ENCODE measurements at places on chromosomes 6 and 20. TPM values are rescaled to one million over a fixed set of nuclear protein-coding genes. Genes with fewer than 3 reads are reported as not detected.
A peak's percentile ranks its signal among the peaks of the same experiment; 100 is the strongest.

C6orf58 gene
- not detected for total RNA-seq

BTN1A1 gene
- not detected for total RNA-seq

CDSN gene
- not detected for total RNA-seq

CRIP3 gene
- total RNA-seq: 6.8 TPM

ADGB gene
- total RNA-seq: not detected

PLN gene
- 16.8 TPM for total RNA-seq

TOX2 gene
- total RNA-seq: 1.9 TPM

MAP1LC3A gene
- total RNA-seq: 72.9 TPM

DNA sequence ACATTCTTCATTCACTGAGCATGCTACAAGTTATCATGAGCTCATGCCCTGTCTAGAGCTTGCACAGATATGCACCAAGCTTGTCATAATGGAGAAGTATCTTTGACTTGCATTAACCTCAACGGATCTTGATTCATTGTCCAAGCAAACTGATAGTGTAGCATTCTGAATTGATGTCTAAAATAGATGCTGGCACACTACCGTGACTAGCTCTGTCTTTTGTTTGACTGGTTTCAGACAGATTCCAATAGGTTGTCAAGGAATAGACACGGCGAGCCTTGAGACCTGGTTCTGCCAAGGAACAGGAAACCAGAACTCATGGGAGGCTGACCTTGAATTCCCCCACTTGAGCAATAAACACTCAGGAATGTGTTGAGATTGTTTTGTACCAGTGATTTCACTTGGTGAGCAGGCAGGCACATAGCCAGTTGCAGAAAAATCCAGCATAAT lies 1153.1 kb upstream of the GJE1 start:
- no peak overlapping the region for H3K27ac ChIP-seq
- H3K36me3 ChIP-seq: no peaks in the 10 kb centered on the region
- no peak for DNase-seq
- no peak overlapping the region for H3K4me3 ChIP-seq
- no peaks in the 10 kb centered on the region for H3K4me1 ChIP-seq

DNA sequence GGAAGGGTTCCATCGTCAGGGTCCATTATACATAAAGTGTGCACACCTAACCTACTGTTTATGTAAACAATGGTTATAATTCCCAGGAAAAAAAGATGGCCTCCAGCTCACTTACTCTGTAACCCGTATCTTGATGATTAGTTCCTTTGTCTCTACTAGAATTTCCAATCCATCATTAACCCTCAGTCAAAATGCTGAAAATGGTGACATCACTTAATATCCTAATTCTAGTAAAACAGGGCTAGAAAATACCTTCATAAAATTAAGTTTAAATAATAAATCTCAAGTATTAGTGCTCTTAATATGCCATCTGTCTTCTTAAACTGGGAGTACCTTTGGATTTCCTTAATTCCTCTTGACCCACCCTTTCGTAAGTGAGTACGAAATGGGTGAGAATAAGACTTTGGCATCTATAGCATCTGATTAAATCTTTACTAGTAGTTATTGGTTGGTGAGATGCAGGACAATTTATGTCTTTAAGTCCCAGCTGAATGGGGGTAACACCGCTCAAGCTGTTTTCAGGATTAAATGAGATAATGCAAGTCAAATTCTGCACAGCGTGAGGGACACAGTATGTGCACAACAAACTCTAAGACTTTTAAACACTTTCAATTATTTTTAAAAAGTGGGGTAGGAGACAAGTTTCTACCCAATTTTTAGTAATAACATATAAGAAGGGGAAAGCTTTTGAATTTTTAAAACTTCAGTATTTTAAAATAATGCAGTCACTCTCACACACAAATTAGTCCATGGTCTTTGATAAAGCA lies 1.6 kb downstream of the HMGN3 start:
- H3K4me3 ChIP-seq: peak overlapping the region; percentile 72
- H3K36me3 ChIP-seq: no peaks in the 10 kb centered on the region
- no peaks in the 10 kb centered on the region for H3K4me1 ChIP-seq

DNA sequence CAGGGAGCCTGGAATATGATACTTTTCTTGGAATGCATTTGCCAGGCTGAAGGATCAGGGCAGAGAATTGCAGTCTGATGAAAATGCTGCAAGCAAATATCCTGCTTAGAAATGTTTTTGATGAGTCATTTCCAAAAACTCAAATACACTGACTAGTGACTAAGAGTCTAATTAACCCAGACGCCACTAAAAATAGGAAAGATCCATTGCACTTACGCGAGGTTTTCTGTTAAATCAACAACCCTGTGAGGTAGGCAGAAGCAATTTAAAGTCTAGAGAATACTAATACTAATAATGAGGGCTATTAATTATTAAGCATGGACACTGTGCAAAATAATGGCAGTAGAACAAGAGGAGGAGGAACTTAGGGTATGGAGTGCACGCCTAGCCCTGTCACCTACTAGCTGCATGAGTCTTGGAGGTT lies 130.1 kb upstream of the DOK5 start:
- no peak overlapping the region for H3K27ac ChIP-seq
- no peaks in the 10 kb centered on the region for H3K36me3 ChIP-seq
- H3K27me3 ChIP-seq: no peaks in the 10 kb centered on the region
- no peaks in the 10 kb centered on the region for H3K4me1 ChIP-seq

- H3K36me3 ChIP-seq: no peaks in the 10 kb centered on the region
- H3K27ac ChIP-seq: no peak overlapping the region
- H3K4me1 ChIP-seq: no peaks in the 10 kb centered on the region
These were observed 23.8 kb upstream of the FBXO9 start for GRCh38 chr6:53041356-53041755.

DNA sequence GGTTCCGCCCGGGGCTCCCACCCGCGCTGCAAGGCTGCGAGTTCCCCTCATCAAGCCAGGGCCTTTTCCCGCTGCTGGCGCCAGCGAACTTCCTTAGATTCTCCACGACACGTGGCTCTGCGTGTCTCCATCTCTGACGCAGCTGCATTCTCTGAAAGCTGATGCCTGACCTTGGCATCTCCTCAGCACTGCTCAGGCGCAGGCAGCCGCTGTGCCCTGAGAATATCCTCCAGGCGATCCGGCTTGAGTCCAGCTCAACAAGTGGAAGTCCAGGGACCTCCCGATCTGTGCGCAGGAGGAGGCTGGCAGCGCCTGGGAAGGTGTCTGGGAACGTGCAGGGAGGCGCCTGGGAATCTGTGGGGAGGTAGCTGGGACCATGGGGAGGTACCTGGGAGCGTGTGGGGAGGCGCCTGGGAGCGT lies 171.2 kb upstream of the THBS2 start:
- no peak overlapping the region for H3K27ac ChIP-seq
- H3K27me3 ChIP-seq: no peaks in the 10 kb centered on the region

GRCh38 chr6:35077713-35078105 lies 63.4 kb downstream of the TCP11 start:
- H3K27ac ChIP-seq: no peak overlapping the region
- H3K36me3 ChIP-seq: peaks cover 86% of the 10 kb centered on the region
- H3K4me1 ChIP-seq: peaks cover 8% of the 10 kb centered on the region
- no peaks in the 10 kb centered on the region for H3K27me3 ChIP-seq

DNA sequence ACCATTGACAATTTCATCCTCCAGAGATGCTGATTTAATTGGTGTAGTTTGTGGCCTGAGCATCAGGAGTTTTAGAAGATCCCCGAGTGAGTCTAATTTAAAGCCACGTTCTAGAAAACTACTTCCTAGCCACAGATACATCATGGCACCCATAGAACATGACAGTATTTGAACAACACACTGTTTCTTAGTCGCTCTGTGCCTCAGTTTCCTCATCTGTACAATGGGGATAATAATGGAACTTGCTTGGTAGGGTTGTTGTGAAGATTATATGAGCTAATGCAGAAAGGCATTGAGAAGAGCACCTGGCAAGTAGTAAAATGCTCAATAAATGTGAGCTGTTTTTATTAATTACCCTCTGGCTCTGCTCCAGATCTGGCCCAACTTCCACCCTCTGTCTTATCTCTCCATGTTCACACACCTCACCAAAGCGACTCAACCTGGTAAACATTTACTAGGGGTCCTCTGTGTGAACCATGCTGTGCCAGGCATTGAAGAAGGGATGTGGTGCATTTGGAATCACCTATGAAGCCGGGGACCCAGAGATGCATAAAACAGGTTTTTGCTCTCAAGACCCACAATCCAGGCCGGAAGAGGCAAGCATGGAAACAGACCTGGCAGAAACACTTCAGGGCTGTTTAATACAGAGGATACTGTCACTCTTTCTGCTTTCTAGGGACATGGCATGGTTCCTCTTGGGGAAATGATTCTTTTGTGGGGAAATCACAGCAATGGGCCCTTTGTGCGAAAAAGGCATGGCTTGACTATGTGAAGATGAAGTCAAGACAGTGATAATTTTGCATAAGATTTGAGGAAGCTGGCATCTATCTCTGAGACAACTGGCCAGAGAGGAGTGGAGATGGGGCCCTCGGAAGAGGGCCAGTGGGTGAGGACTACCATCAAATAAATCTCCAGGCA lies 16.2 kb upstream of the MRPS18A start:
- no peaks in the 10 kb centered on the region for H3K4me1 ChIP-seq
- H3K4me3 ChIP-seq: no peak overlapping the region
- no peak for DNase-seq

- H3K27ac ChIP-seq: no peak overlapping the region
- no peaks in the 10 kb centered on the region for H3K36me3 ChIP-seq
- H3K27me3 ChIP-seq: no peaks in the 10 kb centered on the region
- no peak for DNase-seq
- no peaks in the 10 kb centered on the region for H3K4me1 ChIP-seq
These were observed 198.7 kb downstream of the RIMS1 start for GRCh38 chr6:72084992-72085569.

DNA sequence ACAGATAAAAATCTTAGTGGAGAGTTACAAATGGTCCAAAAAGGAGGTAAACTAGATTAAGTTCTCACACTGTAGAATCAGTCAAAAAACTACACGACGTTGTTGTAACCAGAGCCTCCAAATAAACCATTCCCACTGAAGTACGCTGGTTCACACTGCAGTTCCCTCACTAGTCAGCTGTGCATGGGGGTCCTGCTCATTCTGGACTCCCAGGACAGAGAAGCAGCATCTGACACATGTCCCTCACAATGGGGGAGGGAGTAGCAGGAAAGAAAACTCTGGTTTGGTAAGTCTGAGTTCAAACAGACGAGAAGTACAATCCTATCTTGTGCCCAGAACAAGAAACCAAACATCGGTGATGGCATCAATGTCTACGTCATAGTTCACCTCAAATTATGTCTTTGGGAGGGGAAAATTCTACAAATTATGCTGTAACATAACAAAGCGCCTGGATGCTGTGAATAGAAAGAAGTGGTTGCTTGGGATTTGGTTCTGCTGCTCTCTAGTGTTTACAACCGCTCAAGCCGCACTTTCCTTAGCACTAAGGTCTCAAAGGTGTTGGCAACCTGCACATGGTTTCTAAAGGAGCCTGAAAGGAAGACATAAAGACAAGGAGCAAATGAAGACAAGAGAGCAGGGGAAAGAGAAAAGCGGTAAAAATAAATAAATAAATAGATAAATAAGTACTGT lies 208.0 kb downstream of the GMDS start:
- H3K27me3 ChIP-seq: no peaks in the 10 kb centered on the region
- H3K4me1 ChIP-seq: no peaks in the 10 kb centered on the region
- DNase-seq: no peak
- no peak overlapping the region for H3K27ac ChIP-seq
- H3K36me3 ChIP-seq: no peaks in the 10 kb centered on the region

- H3K36me3 ChIP-seq: no peaks in the 10 kb centered on the region
- DNase-seq: no peak
- no peaks in the 10 kb centered on the region for H3K27me3 ChIP-seq
- H3K4me1 ChIP-seq: no peaks in the 10 kb centered on the region
- H3K4me3 ChIP-seq: no peak overlapping the region
These were observed 39.2 kb downstream of the DYNLT1 start for GRCh38 chr6:158605266-158605878.

GRCh38 chr20:59122566-59122919 lies 41.1 kb upstream of the ZNF831 start:
- no peaks in the 10 kb centered on the region for H3K27me3 ChIP-seq
- H3K36me3 ChIP-seq: no peaks in the 10 kb centered on the region
- DNase-seq: no peak

DNA sequence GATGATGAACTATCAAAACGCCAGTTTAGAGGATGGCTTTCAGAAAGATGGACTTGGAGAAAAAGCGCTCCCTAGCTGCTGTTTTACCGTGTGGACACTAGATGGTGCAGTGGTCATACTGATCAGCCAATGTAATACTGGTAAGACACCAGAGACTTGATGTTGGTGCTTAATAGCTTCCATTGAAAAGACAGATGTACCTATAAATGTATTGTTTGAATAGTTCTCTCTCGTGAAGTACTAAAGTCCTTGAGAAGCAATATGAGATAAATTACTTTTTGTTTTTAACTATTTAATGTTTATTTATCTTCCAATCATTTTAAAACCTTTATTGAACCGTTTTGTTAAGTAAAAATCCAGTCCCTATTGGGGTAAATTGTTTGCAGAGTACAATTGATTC lies 63.9 kb upstream of the FUCA2 start:
- DNase-seq: peak; percentile 78
- no peaks in the 10 kb centered on the region for H3K4me1 ChIP-seq
- H3K27ac ChIP-seq: no peak overlapping the region
- H3K27me3 ChIP-seq: no peaks in the 10 kb centered on the region
- H3K4me3 ChIP-seq: no peak overlapping the region

GRCh38 chr6:163392533-163392932 lies 22.0 kb upstream of the QKI start:
- H3K4me3 ChIP-seq: no peak overlapping the region
- H3K4me1 ChIP-seq: no peaks in the 10 kb centered on the region
- no peak overlapping the region for H3K27ac ChIP-seq

- peak; percentile 77 for DNase-seq
- H3K27me3 ChIP-seq: no peaks in the 10 kb centered on the region
- peaks cover 7% of the 10 kb centered on the region for H3K4me1 ChIP-seq
- peak overlapping the region; percentile 52 for H3K4me3 ChIP-seq
These were observed 70.2 kb downstream of the HFE start for GRCh38 chr6:26157251-26158075.

- no peaks in the 10 kb centered on the region for H3K4me1 ChIP-seq
- no peak overlapping the region for H3K27ac ChIP-seq
- H3K27me3 ChIP-seq: no peaks in the 10 kb centered on the region
These were observed 577.4 kb downstream of the HTR1B start for GRCh38 chr6:76885861-76886301.

GRCh38 chr6:132445201-132445951 lies 44.1 kb upstream of the MOXD1 start:
- no peak overlapping the region for H3K4me3 ChIP-seq
- DNase-seq: no peak
- no peak overlapping the region for H3K27ac ChIP-seq
- H3K36me3 ChIP-seq: no peaks in the 10 kb centered on the region

- no peaks in the 10 kb centered on the region for H3K27me3 ChIP-seq
- H3K27ac ChIP-seq: no peak overlapping the region
- no peak for DNase-seq
- H3K36me3 ChIP-seq: peaks cover 26% of the 10 kb centered on the region
- H3K4me1 ChIP-seq: no peaks in the 10 kb centered on the region
- no peak overlapping the region for H3K4me3 ChIP-seq
These were observed 46.0 kb downstream of the PLCG1 start for GRCh38 chr20:41183391-41183790.

- H3K27ac ChIP-seq: peak overlapping the region; percentile 60
- H3K4me1 ChIP-seq: no peaks in the 10 kb centered on the region
- H3K36me3 ChIP-seq: no peaks in the 10 kb centered on the region
These were observed 347.0 kb downstream of the RNGTT start for GRCh38 chr6:88616380-88616779.

Measured in Peyer's patch (tissue), 4 donors.